ENCODE measurements at places on chromosomes 5 and 9.

DNA sequence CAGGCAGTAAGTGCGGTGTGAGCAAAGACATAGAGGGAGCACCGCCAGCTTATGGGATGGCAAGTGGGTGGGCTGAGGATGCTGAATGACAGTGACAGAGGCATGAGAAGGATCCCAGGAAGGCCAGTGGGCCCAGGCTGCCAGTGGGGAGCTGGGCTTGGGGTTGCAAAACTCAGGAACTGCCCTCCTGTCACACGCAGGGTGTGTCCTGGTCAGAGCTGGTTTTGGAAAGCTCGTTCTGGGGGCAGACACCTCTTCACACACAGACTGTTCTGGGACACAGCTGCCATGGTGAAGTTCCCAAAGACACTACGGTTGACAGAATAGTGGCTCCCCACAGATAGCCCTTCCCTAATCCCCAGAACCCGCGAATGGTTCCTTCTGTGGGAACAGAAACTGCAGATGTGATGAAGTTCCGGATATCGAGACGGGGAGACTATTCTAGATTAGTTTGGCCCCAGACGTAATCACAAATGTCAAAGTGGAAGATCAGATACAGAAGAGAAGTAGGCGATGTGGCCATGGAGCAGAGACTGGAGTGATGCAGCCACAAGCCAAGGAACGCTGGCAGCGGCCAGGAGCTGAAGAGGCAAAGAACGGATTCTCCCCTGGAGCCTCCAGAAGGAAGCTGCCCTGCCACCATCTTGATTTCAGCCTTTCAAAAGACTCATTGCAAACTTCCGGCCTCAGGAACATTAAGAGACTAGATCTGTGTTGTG is 159.0 kb downstream of the COL23A1 start:
- no peak for DNase-seq

GRCh38 chr5:101123363-101123762 is 220.3 kb upstream of the ST8SIA4 start:
- DNase-seq = no peak

- no peak for DNase-seq
Measured at GRCh38 chr5:68720884-68721610, 372.8 kb upstream of the SLC30A5 start.

DNA sequence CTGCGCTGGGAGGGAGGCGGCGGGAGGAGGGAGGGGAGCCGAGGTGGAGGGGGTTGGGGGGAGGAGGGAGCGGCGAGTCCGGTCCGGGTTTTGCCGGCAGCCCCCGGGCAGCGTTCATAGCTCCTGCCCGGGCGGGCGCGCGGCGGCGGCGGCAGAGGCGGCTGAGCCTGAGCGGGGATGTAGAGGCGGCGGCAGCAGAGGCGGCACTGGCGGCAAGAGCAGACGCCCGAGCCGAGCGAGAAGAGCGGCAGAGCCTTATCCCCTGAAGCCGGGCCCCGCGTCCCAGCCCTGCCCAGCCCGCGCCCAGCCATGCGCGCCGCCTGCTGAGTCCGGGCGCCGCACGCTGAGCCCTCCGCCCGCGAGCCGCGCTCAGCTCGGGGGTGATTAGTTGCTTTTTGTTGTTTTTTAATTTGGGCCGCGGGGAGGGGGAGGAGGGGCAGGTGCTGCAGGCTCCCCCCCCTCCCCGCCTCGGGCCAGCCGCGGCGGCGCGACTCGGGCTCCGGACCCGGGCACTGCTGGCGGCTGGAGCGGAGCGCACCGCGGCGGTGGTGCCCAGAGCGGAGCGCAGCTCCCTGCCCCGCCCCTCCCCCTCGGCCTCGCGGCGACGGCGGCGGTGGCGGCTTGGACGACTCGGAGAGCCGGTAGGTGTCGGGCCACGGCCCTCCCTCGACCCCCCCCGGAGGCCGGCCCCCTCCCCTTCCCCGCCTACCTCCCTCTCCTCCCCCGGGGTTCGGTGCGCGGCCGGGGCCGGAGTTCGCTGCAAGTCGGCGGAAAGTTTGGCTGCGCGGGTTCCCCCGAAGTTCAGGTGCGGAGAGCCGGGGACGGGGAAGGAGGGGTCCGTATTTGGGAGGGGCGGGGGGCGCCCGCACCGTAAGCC is at the start of gene CXXC5:
Gene CXXC5 (plus strand): TSS at position 145 of the 877 bp plus-strand sequence. CDS start 32,175 bp downstream, outside the sequence.
- peak; percentile 90 for DNase-seq

DNA sequence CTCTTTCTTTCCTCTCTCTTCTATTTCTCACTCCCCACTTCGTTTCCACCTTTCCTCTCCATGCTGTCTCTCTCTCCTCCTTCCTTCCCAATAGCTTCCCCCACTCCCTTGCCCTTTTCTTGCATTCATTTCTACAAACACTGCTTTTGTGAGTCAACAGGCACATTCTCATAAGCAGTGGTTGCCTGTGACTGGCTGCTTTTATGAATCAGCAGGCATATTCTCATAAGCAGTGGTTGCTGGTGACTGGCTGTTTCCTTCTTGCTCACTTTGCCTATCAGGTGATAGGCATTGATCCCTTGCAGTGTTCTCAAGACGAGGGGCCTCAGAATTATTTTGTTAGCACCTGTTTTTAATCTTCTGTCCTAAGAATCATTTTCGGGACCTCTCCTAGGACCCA is 116.1 kb upstream of the ACTBL2 start:
- no peak for DNase-seq

DNA sequence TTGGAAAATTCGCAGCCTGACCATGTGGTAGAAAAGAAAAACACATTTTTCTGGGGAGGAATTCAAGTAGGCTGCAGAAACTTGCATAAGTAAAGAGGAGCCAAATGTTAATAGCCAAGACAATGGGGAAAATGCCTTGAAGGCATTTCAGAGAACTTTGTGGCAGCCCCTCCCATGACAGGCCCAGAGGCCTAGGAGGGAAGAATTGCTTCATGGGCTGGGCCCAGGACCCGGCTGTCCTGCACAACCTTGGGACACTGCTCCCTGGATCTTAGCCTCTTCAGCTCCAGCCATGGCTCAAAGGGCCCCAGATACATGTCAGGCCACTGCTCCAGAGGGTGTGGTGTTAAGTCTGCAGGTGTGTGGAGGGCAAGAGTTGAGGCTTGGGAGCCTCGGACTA is 158.6 kb downstream of the OSTF1 start:
- no peak for DNase-seq

DNA sequence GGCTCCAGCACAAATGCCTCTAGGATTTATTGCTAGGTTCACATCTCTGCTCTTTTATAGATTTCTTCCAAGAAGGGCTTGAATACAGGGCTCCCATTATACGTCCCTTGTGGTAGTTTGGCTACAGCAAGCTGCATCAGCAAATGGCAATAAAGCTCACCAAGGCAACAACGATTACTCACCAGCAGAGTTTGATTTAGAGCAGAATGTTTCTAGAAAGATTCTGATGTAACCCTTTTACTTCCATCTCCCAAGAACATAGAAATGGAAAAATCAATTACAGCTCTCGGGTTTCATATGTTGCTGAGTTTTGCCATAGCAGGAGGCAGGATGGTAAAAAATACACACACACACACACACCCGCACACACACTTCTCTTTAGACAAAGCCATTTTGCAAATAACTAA is 124.2 kb upstream of the TNPO1 start:
- no peak for DNase-seq

GRCh38 chr5:39555788-39556187 is 131.0 kb upstream of the DAB2 start:
- DNase-seq = no peak

- DNase-seq = no peak
Measured at GRCh38 chr9:4840018-4840417, 47.3 kb downstream of the RCL1 start.

GRCh38 chr9:3181049-3181953 is 337.4 kb upstream of the PUM3 start:
- DNase-seq = no peak

DNA sequence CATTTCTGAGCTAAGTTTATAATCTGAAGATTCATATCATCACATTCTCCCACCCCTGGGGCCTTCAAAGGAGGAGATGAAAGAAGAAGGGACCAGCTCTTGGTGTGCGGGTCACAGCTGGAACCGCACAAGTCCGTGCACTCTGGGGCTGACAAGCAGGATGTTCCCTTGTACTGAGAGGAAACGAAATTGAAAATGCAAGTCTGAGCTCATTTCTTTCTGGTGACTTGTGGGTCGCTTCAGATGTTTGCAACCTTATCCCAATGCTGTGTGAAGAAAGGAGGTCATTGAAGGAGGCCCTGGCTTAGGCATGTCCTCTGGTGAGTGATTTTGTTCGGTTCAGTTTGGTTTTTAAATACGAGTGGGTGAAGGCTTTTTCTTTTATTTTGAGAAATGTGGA is 59.6 kb downstream of the C9orf152 start:
- no peak for DNase-seq
